ENCODE measurements at places on chromosomes 13 and 19.

DNA sequence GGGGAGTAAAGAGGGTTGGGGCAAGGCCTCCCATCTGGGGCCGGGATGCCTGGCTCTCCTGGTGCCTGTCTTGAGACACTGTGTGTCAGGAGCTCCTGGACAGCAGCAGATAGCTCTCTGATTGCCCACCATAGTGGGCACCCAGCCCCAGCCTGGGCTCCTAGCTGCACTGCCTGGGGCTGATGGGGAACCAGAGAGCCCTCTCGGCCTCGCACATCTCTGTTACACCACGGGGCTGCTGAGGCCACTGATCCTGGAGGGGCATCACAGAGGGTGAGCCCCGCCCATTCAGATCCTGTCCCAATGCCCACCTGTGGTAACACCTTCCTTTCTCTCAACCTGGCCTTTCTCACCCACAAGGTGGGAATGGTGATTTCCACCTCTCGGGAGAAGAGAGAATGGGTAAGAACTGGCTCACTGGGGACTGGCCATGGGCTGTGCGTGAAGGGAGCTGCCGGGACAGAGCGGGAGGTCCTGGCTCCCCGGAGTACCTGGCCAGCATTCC, 135.9 kb downstream of the URI1 start:
- DNase-seq: no peak

- DNase-seq: no peak
Measured at GRCh38 chr13:72145383-72145782, 278.4 kb upstream of the DACH1 start.

GRCh38 chr13:47869776-47870175, 131.3 kb downstream of the SUCLA2 start:
- DNase-seq: no peak

DNA sequence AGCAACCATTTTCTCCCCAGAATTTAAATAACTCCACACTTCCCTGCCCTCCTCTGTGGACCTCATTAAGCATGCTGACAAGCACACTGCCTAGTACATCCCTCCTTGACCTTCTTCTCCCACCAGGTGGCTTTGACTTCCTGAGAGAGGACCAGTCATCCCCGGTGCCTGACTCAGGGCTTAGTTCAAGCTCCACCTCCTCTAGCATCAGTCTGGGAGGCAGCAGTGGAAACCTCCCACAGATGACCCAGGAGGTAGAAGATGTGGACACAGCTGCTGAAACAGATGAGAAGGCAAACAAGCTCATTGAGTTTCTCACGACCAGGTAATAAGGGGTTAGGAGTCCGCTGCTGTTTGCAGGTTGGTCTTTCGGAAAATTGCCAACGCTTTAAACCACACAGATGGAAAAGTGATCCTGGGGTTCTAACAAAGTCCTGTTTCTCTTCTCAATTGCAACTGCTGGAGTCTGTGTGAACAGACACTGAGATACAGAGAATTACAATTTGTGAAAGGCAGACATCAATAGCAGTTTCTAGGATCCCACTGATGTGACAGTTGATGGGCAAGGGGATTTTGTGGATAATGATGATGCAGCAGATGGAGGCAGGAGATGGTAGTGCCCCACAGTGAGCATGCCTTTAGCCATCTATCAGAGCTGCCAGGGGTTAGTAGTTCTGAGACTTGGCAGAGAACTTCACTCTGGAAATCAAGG, 86.7 kb downstream of the ZAR1L start:
- DNase-seq: peak; percentile 8

GRCh38 chr13:44032802-44033201, 153.1 kb downstream of the LACC1 start:
- DNase-seq: no peak

DNA sequence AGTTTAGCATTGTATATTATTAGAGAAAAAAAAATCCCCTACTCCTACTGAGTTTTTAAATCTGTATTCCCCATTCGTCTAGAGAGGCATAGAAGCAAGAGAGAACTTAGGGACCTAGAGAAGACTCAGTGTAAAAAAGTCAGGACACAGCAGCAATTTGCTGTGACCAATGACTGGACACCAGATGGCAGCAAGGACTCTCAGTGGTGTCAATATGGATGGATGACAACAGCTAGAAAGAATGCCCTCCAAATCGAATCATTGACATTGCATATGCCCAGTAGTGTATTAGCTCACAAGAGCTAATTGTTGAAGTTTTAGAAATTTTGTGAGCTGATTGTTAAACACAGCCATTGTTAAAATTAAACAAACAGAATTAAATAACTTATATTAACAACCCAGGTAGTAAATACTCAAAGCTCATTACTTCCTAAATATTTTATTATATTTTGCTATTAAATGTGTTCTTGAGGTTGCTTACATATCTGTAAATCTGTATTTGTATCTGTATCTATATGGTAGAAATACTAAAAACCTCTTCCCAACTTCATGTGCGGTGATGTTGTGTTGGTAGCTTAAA, 43.9 kb downstream of the SIAH3 start:
- peak; percentile 50 for DNase-seq

GRCh38 chr19:54387991-54388801, 23.5 kb upstream of the LAIR1 start:
- no peak for DNase-seq

GRCh38 chr13:62997696-62998095, 1582.0 kb upstream of the PCDH20 start:
- no peak for DNase-seq

DNA sequence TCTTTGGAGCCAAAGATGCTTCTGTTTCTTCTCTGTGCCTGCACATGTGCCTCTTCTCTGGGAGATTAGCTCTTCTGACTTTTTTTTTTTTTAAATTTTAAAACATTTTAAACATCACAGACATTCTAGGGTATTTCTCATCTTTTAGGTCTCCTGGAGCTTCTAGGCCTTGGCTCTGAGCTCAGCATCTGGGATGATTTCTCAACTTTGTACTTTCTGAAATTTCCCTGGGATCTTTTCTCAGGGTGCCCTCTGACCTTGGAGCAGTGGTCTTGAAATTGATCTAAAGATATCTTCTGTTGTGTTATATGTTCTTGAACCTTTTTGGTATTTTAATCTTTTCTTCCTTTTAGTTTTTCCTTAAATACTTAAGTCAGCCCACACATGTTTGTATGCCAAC, 6.2 kb downstream of the WASF3 start:
- no peak for DNase-seq

GRCh38 chr19:7701654-7702457, at the start of gene FCER2:
Gene FCER2, minus strand, starts transcription at chr19:7702131. Its CDS starts 2,371 bp downstream, at chr19:7699760.
- no peak for DNase-seq
